ENCODE measurements at places on chromosomes 16 and 17. TPM values are rescaled to one million over a fixed set of nuclear protein-coding genes. Genes with fewer than 3 reads are reported as not detected.

- peak overlapping the region; percentile 5 for H3K27ac ChIP-seq
- DNase-seq = no peak
- no peaks in the 10 kb centered on the region for H3K27me3 ChIP-seq
- peaks cover 9% of the 10 kb centered on the region for H3K4me1 ChIP-seq
Measured at GRCh38 chr17:17081304-17081940, 39.2 kb downstream of the MPRIP start.

DNA sequence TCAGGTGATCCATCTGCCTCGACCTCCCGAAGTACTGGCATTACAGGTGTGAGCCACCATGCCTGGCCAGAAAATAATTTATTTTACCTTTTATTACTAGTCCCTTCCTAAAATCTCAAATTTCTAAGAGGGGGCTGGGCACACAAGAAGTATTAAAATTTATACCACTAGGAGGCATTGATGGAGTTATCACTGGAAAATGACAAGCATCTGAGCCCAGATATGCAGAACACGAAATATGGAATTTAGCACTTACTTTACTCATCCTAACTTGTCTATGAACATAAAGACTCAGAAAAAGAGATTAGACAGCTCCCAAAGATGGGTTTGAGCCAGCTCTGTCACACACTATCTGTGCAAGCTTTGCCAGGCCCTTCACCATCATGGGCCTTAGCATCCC, 46.4 kb downstream of the STAT5A start:
- peaks cover 75% of the 10 kb centered on the region for H3K36me3 ChIP-seq
- H3K27ac ChIP-seq = no peak overlapping the region
- no peak overlapping the region for H3K4me3 ChIP-seq
- DNase-seq = no peak
- H3K27me3 ChIP-seq = no peaks in the 10 kb centered on the region

- H3K36me3 ChIP-seq = peaks cover 89% of the 10 kb centered on the region
- DNase-seq = peak; percentile 76
- peak overlapping the region; percentile 79 for H3K27ac ChIP-seq
- H3K27me3 ChIP-seq = no peaks in the 10 kb centered on the region
Measured at GRCh38 chr17:45248132-45248957, 13.5 kb downstream of the SPATA32 start.

- no peaks in the 10 kb centered on the region for H3K27me3 ChIP-seq
- DNase-seq = no peak
- no peak overlapping the region for H3K4me3 ChIP-seq
- no peak overlapping the region for H3K27ac ChIP-seq
- H3K36me3 ChIP-seq = no peaks in the 10 kb centered on the region
Measured at GRCh38 chr17:73060721-73061120, 31.8 kb downstream of the SLC39A11 start.

DNA sequence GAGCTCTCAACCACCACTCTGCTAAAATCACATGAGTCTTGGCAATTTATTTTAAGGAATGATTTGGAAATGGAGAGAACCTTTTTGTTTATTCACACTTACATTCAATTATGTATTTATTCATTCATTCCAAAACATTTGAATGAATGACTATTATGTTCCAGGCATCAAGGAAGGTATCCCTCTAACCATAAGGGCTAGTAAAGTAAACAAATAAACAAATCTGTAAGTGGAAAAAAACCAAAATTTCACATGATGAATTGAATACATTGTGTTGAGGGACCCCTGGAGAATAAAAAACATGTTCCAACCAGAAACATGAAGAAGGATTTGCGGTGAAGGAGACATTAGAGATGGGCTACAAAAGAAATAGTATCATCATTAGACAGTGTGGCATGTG, 677.8 kb downstream of the TOX3 start:
- H3K4me1 ChIP-seq = no peaks in the 10 kb centered on the region
- DNase-seq = no peak
- no peaks in the 10 kb centered on the region for H3K36me3 ChIP-seq
- no peak overlapping the region for H3K27ac ChIP-seq
- H3K4me3 ChIP-seq = no peak overlapping the region
- no peaks in the 10 kb centered on the region for H3K27me3 ChIP-seq

SALL1 gene
- not detected for total RNA-seq
